ENCODE measurements at places on chromosomes 16 and 17.

GRCh38 chr16:2040787-2041522 is 6.7 kb downstream of the NTHL1 start:
- peak; percentile 7 for ATAC-seq

- no peak for ATAC-seq
Observed at GRCh38 chr17:43444223-43445008, 39.4 kb upstream of the DHX8 start.

- no peak for ATAC-seq
Observed at GRCh38 chr17:17500999-17501605, 4.9 kb upstream of the RASD1 start.

DNA sequence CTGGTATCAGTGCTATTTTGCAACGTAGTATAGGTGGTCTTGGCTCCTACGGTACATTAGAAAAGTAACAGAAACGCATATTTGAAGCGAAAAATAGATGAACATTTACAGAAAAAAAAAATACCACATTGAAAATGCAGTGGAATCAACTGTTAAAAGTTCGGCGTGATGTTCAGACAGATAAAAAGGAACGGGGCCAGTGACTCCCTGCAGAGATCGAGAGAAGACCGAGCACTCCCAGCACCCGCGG is 440 bp upstream of the ZNF778 start:
- no peak for ATAC-seq

DNA sequence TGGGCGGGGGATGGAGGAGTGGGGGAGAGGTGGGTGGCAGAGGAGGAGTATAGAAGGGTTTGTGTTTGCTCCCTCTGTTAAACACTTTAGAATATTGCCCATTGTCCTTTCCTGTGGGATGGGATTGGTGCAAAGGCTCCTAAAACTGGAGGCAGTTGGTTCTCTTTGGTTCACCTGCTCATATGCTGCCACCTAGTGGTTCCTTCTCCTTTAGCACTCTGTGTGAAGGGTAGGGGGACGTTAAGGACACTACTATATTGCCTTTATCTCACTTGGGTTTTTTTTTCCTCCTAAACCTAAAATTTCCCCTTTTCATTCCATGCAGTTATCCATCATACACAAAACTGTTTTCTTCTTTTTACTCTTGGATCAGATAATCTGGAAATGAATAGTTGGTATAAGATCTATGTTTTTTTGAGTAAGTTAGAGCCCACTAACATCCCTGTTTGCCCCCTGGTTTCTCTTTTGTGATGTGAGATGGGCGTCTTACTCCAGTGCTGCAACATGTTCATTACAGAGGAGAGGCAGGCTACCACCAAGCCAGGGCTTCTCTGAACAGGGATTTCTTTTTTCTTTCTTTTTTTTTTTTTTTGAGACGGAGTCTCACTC is 23.8 kb downstream of the SNX11 start:
- peak; percentile 92 for ATAC-seq

- ATAC-seq = no peak
Observed at GRCh38 chr16:30060836-30061554, 4.6 kb upstream of the ALDOA start.

- ATAC-seq = peak; percentile 49
Observed at GRCh38 chr16:74627506-74628220, 20.7 kb upstream of the GLG1 start.

GRCh38 chr16:69513180-69513966 is 52.4 kb upstream of the NFAT5 start:
- ATAC-seq = peak; percentile 81

GRCh38 chr16:2335286-2335895 is 5.1 kb downstream of the ABCA3 start:
- no peak for ATAC-seq

DNA sequence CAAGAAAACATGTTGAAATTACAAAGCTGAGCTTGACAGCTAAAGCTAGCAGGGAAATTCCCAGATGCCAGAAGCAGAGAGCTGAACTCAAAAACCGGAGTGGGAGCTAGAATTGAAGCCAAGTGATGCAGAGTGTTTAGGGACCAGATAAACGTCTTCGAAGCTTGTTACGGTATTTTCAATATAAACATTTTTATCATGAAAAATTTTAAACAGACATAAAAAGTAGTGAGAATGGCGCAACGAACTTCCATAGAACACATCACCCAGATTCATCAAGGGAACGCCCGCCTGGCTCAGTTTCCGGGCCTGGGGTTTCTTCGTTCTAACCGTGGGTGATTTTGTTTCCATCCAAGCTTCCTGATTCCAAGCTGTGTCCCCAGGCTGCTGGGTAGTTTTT is 18.1 kb downstream of the SPNS2 start:
- ATAC-seq = no peak

Data from SK-N-SH treated with all-trans-retinoic acid at 6 μM for 48 hours (cell line).